ENCODE measurements at places on chromosomes 7 and 10.
A peak's percentile ranks its signal among the peaks of the same experiment; 100 is the strongest.

DNA sequence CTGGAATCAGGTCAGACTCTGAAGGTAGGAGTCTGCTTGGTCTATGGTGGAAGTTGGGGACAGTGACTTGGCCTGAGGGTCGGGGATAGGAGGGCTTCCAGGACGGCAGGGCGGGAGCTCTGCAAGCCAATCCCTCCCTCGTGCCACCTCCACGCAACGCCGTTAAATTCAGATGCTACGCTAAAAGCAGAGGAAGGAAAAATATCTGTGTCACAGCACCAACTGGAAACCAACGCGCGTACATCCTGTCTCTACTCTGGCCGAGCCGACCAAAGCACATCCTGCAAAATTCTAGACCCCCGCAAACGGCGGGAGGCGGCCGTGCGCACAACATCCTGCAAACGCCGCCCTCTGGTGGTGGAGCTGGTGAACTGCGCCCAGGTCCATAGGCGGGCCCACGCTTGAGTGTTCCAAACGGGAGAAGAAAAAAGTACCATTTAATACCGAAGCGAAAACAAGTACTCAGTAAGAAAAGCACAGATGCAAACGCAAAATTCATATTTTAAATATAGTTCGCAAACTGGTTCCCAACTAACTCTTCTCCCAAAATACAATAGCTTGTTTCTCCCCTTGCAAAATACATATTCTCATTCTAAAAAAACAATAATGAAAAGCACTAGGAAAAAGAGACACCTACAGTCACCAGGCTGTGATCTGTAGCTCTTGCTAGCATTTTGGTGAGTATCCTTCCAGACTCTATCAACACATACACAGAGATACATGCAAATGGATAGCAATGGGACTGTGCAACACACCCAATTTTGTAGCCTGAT is 45.7 kb upstream of the HSPA12A start:
- peak; percentile 81 for DNase-seq

DNA sequence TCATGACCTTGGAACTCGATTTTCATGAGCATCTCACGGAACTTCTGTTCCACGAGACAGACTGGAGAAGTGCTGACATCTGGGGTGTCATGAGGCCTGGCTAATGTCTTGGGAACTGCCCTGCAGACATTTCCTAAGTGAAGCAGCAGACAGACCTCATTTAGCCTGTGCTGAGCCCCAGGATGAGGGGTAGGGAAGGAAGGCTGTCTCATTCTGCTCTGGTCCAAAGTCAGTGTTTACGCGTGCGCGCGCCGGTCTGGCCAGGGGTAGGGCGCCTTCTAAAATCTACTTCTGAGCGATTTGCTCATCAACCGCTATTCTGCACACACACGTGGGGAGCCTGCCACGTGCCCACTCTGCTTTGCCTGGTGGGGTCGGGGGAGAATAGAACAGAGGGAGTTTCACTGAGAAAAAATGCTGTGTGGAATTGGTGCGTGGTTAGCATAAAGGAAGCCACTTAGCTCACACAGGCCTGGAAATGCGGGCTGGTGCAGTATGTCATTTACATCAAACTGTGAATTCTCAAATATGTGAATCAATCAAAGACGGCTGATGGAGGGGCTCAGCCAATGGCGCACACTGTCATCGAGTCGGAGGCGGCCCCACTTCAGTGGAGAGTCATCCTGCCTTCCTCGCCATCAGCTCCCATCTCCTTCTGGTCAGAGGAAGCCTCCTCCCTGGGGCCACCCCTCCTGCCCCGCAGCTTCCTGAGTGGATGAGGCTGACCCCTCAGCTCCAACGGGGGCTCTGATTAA is 335.1 kb downstream of the ADARB2 start:
- DNase-seq = no peak

- DNase-seq = no peak
These were observed 17.1 kb downstream of the STEAP4 start for GRCh38 chr7:88289564-88290025.

- no peak for DNase-seq
These were observed 28.2 kb upstream of the SEMA3D start for GRCh38 chr7:85215098-85215497.

DNA sequence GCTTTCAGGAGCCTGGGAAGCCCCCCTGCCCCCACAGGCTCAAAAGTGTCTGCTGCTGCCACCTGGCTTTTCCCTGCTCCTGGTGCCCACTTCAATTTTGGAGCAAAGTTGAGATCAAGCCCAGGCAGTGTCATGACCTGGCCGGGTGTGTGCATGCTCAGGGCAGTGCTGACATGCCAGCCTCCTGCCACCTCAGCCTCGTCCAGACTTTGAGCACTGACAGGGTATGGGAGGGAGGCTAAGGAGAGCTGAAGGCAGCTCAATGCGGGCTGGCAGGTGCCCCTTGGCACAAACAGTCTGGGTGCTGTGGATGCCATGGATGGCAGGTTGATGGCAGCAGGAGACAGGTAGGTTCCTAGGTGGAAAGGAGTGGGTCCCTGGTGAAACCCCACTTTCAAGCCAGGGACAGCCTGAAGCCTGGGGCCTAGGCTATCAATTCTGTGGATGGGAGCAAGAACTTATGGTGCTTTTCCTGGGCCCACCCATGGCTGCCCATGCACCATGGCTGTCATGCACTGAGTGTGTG is 12.3 kb upstream of the ECHDC3 start:
- no peak for DNase-seq

GRCh38 chr10:126551202-126551601 is 119.3 kb downstream of the C10orf90 start:
- no peak for DNase-seq

- DNase-seq = no peak
These were observed 24.7 kb downstream of the DAGLB start for GRCh38 chr7:6422926-6423632.

GRCh38 chr10:123147635-123148413 is at the start of gene HMX2:
Gene HMX2, plus strand, starts transcription at chr10:123148136. Its CDS starts 243 bp downstream, at chr10:123148379.
- DNase-seq = peak; percentile 62

GRCh38 chr7:151795168-151795811 is 81.6 kb downstream of the PRKAG2 start:
- peak; percentile 91 for DNase-seq

DNA sequence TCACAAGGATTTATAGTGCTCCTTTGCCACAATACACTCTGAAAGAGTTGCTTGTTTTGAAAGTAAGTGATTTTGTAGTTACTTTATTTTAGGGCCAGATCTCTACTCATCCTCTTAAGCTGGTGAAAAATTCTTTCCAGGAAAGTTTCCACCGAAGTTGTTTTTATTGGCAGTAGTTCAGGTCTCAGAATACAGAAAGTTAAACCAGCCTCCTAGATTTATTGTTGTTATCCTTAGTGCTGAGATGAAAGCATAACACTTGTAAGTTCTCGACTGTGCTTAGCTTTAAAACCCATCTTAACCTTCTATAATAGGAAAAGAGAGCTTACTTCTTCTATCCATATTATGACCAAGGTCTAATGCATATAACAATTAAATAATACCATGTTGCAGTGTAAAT is 5.5 kb downstream of the AP3M1 start:
- no peak for DNase-seq

GRCh38 chr7:73597978-73598782 is 19.8 kb upstream of the TBL2 start:
- no peak for DNase-seq

- DNase-seq = no peak
These were observed 10.4 kb upstream of the SP8 start for GRCh38 chr7:20797042-20797461.

- no peak for DNase-seq
These were observed 174.8 kb downstream of the CELF2 start for GRCh38 chr10:11192304-11193000.

GRCh38 chr10:60343254-60343653 is 46.4 kb downstream of the ANK3 start:
- DNase-seq = no peak

GRCh38 chr10:78459639-78460037 is 426.0 kb downstream of the RPS24 start:
- DNase-seq = no peak

DNA sequence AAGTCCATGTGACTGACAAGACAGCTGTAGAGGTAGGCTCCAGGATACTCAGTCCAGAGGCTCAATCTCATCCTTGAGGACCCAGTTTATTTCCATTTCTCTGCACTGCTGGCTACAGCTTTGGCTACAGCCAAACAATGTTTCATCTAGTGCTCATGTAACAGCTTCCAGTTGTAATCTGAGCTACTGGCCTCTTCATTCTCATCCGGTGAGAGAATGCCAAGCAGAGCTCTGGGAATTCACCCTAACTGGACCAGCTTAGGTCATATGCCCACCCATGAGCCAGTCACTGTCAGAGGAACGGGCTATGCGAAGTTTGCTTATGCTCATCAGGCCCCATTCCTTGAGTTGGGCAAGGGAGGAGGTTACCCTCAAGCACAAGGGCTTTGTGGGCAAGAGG is 192.9 kb downstream of the EVX1 start:
- no peak for DNase-seq

DNA sequence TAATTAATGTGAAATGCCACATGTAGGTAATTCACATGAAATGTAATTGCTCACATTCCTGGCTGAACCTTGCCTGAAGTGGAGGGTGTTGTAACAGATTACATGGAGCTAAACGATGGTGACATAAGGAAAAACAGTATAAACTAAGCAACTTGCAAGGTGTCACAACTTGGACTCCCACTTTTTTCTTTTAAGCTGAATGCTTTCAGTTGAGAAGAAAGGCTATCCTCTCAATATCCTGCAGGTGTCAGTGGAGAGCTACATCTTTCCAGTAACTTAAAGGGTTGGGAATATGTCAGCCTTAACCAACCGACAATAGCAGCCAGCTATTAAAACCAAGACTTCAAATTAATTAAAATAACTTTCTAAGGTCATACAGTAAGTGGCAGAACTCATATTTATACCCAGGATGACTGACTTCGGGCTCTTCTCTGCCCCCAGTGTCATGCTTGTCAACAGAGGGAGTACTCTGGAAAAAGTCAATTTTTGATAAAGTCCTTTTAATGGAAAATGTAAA is 33.7 kb downstream of the NRBF2 start:
- DNase-seq = no peak

- peak; percentile 16 for DNase-seq
These were observed 83.5 kb upstream of the PRKG1 start for GRCh38 chr10:50990568-50991455.

GRCh38 chr10:70748801-70749573 is 36.2 kb downstream of the TBATA start:
- no peak for DNase-seq

DNA sequence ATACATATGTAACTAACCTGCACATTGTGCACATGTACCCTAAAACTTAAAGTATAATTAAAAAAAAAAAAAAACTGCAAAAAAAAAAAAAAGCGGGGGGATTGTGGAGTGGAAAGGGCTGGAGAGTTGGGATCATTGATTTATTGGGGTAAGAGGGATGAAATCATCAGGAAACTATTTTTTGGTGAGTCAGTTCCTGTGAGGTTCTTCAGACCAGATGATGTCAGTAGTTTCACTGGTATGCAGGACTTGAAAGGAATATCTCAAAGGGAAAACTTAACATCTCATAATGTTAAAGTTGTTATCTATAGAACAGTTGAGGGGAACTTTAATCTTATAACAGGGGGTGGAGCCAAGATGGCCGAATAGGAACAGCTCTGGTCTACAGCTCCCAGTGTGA is 32.6 kb upstream of the TECTB start:
- no peak for DNase-seq

- no peak for DNase-seq
These were observed 64.6 kb downstream of the PRTFDC1 start for GRCh38 chr10:24887855-24888231.

DNA sequence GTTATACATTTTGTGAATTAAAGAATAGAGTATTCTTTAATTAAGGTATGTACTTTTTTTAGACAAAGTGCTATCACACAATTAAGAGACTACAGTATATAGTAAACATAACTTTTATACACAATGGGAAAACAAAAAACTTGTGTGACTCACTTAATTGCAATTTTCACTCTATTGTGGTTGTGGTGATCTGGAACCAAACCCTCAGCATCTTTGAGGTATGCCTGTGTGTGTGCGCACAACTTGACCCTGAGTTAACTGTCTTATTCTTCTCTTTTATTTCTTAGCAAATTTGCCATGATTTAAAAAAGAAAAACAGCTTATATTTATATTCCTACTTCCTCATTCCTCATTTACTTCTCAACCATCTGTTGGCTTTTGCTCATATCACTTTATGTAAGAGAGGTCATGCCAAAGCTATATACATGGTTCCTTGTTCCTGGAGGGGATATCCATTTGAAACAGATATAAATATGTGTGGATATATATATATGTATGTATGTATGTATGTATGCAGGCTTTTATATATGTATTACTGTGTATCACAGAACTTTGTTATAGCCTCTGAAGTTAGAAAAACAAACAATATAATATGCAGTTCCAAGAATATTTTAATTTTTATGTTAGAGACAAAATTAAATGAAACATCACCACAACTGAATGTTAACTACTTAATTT is 259.5 kb upstream of the HGF start:
- no peak for DNase-seq

- DNase-seq = no peak
These were observed 150.6 kb downstream of the CACNB2 start for GRCh38 chr10:18290651-18291313.
